ENCODE measurements at places on chromosomes 2 and 18.

- peak; percentile 87 for DNase-seq
Observed at GRCh38 chr2:121076885-121077549, 208.0 kb downstream of the TFCP2L1 start.

DNA sequence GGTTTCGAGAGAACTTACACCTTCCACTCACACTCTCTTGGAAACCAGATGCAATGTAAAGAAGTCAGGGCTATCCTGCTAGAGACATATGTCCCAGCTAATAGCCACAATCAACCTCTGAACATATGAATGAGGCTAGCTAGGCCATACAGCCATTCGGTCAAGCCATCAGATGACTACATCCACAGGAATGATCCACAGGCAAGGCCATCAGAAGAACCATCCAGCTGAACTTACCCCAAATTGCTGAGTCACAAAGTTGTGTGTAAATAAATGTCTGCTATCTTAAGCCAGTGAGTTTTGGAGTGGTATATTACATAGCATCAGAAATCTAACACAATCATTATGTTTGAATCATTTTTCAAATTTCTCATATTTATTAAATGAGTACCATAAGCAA, 5.2 kb upstream of the SPAST start:
- DNase-seq: no peak

DNA sequence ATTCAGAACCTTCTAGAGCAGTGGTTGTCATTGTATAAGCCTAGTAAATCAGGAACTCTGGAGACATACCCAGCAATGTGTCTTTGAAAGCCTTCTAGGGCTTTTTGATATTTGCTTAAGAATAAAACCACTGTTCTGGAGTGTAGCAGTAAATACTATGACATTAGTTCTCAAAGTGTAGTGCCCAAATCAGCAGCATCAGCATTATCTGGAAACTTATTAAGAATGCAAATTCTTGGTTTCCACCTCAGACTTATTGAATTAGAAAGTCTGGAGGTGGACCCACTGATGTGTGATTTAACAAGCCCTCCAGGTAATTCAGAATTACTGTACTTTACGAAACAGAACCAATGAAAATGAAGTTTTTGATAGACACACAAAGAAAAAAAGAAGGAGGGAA, 509.7 kb downstream of the SUCLG1 start:
- DNase-seq: no peak

GRCh38 chr2:100924520-100925451, 77.3 kb upstream of the RPL31 start:
- DNase-seq: peak; percentile 72

DNA sequence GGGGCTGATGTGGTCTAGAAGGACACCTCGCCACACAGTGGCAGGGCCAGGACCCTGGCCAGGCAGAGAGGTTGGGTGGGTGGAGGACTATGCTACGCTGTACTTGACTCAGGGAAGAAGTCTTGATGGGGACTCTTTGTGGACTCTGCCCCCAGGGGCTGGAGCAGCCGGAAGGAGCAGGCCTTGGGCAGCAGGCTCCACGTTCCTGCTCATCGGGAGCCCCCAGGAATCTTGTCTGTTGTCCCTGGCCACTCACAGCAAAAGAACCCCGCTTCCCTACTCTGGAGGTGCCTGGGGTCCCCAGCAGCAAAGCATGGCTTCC, 79.0 kb downstream of the POLR1A start:
- DNase-seq: no peak

GRCh38 chr2:241931084-241931975, 61.8 kb downstream of the RTP5 start:
- peak; percentile 33 for DNase-seq
